H4 (cell line): ENCODE measurements at places on chromosomes 7 and 10.

DNA sequence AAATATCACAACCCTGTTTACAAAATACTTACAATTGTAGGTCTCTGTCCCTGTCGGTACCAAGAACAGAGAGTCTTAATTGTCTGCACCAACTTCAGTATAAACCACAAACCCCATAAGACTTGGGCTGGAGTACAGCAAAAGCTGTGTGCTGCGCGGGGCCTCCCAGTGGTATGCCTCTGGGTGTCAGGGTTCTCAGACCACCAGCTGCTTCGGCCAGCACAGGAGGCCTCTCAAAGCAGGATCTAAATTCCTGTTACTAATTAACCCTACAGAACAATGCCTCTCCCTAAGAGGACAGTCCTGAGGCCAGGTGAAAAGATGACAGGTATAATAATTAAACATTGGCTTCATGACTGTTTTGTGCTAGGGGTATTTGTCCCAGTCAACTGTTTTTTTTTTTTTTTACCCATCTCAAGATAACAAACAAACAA is 957 bp upstream of the SVIL start:
- DNase-seq = no peak

DNA sequence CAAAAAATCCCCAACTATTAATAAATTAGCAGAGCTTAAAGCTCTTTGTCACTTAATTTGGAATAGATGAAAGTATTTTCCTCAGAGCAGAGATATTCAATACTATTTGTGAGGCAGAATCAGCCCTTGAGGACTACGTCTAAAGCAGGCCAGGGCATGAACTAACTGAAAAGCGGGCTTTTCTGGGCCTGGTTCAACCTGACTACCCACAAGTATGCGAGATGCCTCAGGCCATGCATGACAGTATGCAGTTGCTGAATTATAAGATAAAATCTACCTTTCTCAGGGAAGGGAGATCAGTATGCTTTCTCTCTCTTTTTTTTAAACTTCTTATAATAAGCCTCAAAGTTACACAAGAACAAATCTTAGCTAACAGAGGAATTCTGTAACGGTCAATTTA is 20.1 kb downstream of the TMEM168 start:
- DNase-seq = no peak

GRCh38 chr10:61643316-61643751 is 19.4 kb upstream of the CABCOCO1 start:
- no peak for DNase-seq

DNA sequence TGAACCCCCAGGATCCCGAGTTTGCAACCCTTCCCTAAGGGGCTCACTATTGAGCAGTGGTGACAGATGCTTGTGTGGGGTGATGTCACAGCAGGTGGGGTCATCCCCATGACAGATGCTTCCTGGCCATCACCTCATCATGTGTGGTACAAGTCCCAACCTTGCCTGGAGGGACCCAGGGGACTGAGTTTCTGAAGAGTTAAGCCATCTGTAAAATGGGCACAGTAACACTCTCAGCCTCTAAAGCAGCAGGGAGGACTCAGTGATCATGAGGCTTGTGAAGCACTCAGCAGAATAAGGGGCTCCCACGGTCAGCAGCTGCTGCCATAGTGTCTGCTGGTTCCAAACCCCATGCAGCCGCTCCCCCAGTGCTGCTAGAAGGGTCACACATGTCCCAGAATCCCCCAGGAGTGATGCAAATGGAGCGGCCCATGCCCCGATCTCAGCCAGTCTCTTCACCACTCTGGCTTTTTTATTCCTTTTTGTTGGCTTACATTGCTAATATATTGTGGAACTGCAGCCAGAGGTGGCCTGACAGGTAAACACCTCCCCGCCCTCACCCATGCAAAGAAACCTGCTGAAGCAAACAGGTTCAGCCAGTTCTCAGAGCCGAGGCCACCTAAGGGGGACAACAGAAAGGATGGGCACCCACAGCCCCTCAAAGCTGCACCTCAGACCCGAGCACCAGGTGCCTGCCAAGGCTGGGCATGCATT is 102.1 kb upstream of the PDGFA start:
- DNase-seq = no peak

DNA sequence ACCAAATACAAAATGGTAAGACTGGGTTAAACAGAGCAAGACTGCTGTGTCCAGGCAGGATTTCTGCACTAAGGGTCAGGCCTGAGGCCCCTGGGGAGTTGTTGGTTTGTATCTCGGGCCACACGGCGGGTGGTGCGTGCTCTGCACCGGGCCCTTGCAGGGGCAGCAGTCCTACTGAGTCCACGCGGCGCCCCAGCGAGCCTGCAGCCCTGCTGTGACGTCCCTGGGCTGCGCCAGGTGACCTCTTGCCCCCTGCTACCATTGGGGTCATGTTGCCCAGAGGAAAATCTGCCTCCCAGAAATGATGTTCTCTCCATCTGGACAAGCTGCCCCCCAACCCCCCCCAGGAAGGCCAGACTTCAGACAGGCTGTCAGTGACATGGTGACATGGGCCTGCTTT is 281.5 kb downstream of the CELF2 start:
- no peak for DNase-seq

DNA sequence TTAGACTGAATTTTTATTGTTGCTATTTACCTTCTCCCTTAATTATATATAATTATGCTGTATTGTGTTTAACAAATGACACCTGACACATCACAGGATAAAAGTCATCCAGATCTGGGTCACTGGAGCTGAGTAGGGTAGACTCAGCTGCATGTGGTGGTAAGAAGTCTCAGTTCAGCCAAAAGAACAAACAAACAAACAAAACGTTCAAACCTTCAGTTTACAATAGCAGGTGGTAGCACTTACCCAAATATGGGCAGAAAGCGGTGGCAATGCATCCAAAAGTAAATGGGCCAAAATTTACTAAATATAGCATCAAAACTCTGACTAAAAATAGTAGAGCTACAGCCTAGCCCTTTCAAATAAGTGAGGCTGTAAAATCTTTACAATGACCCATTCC is 42.2 kb downstream of the ZWINT start:
- peak; percentile 25 for DNase-seq

- DNase-seq = no peak
Measured at GRCh38 chr7:134823400-134823799, 44.0 kb downstream of the CALD1 start.

DNA sequence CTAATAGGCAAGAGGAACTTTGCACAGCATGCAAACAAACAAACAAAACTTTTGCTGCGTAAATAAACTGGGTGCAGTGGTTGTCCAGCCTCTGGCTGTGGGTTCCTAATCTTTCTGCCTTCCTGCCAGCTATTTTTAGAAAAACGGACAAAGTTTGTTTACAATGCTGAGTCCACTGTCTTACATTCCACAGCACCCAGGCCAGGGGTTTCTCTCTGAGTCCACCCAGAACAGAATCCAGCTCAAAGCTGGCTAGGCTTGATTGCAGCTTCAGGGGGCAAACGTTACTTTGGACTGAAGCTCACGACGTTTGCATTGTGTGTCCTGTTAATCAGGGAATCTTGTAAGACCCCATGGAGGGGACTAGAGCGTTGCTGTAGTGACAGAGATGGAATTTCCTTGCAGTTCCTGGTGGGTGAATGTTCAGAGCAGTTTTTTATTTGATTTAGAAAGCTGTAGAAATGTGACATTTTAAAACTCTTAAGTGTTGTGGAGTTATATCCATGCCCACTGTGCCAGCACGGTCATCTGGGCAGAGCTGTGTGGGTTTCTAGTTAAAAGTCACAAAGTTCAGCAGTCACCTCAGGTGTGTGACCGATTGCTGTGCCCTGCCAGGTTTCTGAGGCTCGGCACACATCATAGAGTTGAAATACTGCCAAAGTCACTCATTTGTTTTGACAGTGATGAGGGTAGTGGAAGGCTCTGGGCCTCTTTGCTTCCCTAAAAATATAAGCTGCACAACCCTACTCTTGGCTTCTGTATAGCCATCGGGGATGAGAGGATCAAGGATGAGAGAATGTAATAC is 247.0 kb downstream of the STK31 start:
- no peak for DNase-seq

DNA sequence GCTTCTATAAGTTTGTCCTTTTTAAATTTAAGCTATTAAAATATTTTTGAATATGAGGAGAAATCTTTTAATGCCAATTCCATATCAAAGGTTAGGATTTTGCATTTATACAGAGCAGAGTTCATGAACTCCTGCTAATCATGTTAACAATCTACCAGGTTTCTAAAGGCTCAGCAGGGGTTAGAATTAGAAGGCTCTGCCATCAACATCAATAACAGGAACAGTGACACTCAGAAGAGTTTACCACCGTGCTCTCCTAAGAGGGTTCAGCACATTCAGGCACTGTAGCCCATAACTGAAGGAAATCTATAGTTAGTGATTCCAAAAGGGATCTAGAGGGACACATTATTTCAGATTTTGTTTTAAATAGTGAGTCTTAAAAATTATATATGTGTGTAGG is 100.1 kb downstream of the HOXA1 start:
- DNase-seq = no peak
